Activated CD8-positive, alpha-beta memory T cell treated with anti-CD3 and anti-CD28 coated beads for 4 hours (primary cell): ENCODE measurements at places on chromosomes 5 and 9.

- no peak for DNase-seq
These were observed 8.8 kb upstream of the OMD start for GRCh38 chr9:92432972-92433548.

DNA sequence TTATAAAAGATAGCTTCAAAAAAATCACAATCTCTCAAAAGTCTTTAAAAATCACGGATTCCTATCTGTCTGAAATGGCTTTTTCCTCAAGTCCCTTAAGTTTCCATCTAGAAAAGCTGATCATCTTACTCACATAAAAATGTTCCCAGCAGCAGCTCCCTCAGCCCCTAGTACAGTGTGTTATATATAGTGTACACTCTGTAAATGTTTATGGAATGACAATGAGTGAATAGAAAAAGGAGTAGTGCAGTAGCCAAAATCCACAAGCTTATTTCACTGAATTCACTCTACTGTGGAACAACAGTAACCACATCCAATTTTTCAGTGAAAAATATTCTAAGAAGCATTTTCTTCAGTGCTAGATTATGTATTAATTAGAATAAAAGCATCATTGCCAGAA lies 609.4 kb downstream of the DTWD2 start:
- DNase-seq = no peak

- DNase-seq = no peak
These were observed 321.4 kb downstream of the GADD45G start for GRCh38 chr9:89926167-89926566.

- DNase-seq = no peak
These were observed 426.3 kb upstream of the FAM174A start for GRCh38 chr5:100108883-100109282.

- DNase-seq = no peak
These were observed 197.1 kb upstream of the TBCA start for GRCh38 chr5:77973253-77973609.
